ENCODE measurements at places on chromosomes 11 and 22. TPM values are rescaled to one million over a fixed set of nuclear protein-coding genes. Genes with fewer than 3 reads are reported as not detected.

GRCh38 chr11:94741022-94741679, 27.0 kb upstream of the AMOTL1 start:
- no peak for DNase-seq

Gene SLC25A18
- total RNA-seq, result 0.41 TPM

- no peak for DNase-seq
Measured at GRCh38 chr22:28714043-28714628, 27.5 kb downstream of the CHEK2 start.

- peak; percentile 44 for DNase-seq
Measured at GRCh38 chr22:50274311-50274710, 4.1 kb upstream of the MAPK11 start.

- DNase-seq, result no peak
Measured at GRCh38 chr11:66906061-66906733, 49.3 kb downstream of the LRFN4 start.

Gene MS4A6A
- not detected for total RNA-seq

DNA sequence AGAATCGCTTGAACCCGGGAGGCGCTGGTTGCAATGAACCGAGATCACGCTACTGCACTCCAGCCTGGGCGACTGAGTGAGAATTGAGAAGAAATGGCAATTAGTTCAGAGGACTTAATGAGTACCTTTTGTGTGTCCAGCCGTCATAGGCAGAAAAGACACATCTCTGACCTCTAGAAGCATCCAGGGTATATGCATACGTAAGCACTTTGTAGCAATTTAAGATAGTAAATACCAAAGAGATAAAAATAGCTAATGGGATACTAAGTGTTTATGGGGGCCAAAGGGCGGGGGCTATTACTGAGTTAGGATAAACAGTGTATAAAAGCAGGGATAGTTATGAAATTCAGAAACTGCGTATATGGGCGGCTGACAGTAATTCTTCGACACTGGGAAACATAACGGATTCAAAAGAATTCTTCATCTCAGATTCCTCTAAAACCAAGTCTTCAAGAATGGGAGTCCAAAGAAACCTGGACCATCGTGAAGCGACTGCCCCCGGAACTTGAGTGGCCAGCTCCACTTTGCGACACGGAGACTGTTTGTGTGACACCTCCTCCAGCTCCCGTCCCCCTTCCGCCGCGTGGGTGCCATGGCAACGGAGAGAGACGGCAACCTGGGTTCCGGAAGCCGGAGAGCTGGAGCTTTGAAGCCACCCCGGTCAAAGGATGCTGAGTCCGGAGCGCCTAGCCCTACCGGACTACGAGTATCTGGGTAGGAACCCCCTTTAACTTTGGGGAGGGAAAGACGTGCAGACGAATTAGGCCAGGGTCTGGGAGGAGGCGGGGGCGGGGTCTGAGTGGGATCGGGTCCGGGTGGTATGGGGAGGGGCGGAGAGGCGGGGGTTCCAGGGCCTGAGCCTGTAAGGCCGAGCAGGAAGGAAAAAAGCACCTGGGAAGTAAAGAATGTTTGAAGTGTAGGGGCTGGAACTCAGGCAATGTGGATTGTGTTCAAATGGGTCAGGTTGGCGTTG, at the start of gene CSTPP1:
Gene CSTPP1, plus strand, starts transcription at position 624 of the 973 bp plus-strand sequence. Its CDS starts 45 bp downstream, at position 669.
- peak; percentile 83 for DNase-seq

Gene MPZL3
- total RNA-seq, result 9.8 TPM

DNA sequence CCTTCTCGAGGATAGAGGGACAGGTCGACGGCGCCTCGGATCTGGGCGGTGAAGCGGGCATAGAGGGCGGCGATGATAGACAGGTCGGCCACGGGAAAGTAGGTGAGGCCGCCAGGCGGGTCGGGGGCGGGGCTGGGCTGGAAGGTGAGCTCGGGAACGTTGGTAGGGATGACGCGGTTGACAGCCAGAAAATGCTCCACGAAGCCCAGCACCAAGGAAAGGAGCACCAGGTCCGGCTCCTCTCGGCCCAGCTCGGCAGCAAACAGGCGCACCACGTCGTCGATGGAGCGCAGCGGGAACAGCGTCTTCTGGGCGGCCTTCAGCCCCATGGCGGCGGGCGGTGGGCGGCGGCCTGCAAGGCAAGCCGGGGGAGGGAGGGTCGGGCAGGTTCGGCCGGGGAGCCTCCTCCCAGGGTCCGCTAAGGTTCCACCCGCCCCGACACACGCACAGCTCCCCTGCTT, 540 bp downstream of the MEN1 start:
- DNase-seq, result no peak

Gene PARVG
- 0.04 TPM for total RNA-seq

DNA sequence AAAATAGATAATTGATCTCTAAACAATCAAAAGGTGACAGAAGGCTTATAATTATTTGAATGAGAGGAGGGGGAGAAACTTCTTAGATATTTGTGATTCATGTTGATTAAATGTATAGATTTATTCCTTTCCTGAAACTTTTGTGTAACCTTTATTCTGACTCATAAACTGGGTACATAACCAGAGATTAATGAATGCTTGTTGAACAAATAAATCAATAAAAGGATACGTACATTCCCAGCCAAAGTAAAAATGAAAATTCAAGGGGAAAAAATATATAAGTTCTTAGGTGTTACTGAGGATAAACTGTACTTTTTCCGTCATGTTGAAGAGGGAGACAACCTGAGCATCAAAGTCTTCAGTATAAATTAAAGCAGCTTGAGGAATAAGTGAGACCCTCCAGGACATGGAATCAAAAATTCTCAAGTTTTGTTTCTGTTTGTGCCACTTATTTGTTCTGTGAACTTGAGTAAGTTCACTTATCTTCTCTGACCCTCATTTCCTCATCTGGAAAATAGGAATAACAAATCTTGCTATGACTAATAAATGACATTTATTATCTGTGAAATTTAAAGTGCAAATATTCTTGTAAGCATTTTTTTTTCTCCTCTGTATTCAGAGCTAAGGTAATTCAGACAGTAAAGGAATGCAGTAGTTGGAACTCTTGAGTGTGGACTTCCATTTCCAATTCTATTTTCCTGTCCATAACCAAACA, 195.4 kb downstream of the METTL15 start:
- DNase-seq, result no peak

Gene TMA7B
- not detected for total RNA-seq

DNA sequence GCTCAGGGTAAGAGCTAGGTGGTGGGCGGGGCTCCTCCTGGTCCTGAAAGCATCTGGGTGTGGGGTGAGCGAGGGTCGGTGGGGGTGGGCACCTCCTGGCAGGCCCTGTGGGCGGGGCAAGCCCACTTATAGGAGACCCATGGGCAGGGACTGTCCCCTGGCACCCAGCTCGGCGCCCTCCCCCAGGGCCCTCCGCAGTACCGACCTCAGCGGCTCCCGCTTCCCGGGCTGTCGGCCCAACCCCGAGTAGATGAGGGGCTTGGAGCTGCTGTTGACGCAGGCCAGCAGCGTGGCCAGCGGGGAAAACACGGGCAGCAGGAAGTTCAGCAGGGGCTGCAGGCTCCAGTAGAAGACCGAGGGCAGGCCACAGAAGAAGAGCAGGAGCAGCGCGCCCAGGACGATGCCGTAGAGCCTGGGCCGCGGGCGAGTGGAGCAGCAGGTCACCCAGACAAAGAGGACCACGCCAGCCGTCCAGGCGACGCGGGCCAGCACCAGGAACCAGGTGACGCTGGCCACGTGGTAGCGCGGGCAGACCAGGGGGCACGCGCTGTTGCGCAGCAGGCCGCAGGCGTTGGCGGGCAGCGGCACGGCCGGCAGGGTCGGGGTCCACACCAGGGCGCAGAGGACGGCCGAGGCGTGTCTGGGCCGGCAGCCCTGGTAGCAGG, 663 bp downstream of the MRGPRG start:
- DNase-seq, result no peak

DNA sequence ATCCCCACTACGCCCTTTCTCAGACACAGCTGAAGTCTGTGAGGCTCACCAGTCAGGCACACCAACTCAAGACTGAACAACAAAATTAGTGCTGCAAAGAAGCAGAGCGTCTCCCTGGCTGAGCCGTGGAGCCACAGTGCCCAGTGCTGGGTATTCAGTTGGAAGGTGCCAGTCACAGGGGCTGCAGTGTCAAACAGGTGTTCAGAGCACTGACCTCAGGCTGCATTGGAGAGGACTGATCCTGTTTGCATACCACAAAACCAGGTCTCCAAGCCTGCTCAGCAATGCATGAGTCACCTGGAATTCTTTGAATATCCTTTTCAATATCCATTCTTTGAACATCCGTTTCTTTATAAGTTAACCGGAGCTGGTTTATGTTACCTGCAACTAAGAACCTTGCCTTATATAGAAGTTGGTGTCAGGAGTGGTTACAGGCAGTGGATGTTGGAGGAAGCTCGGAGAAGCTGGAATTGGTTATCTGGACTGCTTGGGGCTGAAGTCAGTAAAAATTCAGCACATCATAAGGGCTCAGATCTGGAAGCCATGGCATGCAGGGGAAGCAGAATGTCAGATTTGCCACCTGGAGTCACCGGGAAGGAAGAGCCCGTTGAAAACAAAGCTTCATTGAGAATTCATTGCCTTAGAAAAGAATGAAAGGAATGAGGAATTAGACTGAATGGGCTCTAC, 30.3 kb downstream of the PDGFB start:
- peak; percentile 27 for DNase-seq

DNA sequence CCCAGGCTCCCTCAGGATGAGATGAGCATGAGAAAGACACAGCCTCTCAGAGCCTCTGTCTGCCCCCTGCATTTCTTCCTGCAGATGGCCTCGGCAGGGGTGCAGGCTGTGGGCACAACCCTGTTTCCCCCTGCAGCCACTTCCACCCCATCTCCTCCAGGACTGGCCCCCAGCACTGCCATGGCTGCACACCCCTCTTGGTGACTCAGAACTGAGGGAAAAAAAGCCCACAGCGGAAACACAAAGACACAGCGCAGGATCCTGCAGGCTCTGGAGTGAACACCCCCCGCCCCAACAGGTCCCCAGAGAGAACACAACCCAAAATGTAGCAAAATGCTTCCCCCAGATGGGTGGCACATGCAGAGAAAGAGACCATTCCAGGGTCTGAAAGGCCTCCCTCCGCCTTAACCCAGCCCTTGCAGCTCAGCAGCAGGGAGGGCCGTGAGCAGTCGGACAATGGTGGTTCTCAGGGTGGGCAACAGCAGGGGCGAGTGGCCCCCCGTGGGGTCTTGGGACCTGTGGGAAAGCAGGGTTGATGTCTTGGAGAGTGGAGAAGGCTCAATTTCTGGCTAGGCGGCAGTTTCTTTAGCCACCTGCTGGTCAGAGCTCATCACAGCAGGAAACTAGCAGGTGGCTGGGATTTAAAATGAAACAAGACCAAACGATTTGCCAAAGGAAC, 8.0 kb downstream of the TUBGCP6 start:
- DNase-seq, result no peak

DNA sequence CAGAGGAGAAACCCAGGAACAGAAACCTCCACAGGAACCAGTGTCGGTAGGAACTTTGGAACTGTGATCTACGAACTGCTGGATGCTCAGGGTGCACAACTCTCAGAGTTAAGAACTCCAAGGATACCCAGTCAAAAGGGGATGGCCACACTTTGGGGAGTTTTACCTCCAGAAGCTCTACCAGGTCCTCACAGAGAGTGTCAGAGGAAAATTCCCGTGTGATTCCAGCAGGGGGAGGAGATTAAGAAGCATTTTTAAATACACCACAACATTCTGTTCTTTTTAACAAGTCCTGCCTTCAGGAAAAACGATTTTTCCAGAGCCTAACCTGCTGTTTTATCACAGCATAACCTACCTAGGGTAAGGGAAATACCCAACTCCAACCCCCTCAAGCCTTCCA, 104.0 kb downstream of the SOX6 start:
- DNase-seq, result peak; percentile 5

DNA sequence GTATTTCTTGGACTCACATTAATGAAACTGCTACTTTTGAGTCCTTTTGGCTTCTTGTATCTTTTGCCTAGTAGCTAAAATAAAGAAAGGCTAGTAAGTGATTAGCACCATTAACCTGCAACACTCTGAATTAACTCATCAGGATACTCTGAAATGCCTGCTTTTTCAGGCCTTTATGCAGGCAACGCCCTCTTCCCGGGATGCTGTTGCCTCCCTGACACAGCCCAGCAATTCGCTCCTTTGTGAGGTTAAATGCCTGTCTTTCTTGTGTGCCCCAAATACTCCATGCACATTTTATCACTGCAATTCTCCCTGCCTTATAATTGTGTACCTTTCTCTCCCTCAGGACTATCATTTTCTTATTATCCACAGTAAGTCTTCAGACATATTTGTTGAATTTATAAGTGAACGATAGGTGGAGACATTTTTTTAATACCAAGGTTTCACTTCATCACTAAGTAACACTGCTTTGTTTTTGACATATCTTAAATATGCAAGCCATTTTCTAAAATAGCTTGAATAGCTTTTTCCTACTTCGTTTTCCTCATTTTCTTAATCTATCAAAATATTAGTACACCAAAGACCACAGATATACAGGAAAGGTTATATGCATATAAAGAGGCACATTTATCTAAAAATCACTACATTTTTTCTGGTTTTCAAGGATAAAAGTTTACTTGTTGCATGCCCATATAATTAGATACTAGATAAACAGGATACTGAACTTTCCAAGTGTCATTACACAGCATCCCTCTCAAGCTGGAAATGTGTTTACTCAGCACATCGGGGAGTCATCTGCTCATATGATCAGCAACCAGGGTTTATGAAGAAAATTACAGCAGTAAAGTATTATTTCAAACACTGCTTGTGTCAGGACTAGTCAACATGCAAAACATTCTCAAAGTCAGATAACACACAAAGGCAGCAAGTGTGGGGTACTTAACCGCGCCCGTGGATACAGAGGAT, 48.5 kb upstream of the DDI1 start:
- peak; percentile 21 for DNase-seq

DNA sequence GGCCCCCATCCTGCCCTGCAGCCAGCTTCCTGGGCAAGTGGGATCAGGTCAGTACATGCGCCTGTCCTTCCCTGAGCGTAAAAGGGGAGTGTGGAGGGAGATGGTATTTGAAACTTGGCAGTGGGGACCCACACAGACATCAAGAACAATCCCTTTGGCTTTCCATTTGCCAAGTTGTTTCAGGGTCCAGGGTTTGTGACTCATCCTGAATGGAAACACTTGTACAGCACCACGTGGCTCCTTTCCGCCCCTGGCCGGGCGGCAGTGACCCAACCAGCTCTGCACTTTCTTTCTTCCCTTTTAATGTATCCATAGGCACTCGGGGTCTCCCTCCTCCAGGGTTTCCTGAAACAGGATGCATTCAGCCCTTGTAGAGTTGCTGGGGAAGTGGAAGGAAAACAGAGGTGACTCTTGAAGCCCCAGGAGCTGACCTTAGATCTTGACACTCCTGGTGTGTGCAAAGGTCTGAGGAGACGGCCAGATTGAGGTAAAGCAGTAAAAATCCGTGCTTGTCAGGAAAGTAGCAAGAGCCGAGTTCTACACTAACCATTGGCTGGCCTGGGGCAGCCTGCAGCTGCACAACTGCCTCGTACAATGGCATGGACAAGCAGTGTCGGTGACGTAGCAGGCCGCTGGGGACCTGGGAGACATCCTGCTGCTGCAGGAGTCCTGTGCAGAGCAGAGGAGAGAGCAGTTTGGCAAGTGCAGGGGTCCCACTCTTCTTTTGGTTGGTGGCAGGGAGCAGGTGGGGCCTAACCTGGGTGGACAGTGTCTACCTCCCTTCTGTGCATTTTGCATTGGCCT, 189.8 kb downstream of the SNX19 start:
- no peak for DNase-seq

DNA sequence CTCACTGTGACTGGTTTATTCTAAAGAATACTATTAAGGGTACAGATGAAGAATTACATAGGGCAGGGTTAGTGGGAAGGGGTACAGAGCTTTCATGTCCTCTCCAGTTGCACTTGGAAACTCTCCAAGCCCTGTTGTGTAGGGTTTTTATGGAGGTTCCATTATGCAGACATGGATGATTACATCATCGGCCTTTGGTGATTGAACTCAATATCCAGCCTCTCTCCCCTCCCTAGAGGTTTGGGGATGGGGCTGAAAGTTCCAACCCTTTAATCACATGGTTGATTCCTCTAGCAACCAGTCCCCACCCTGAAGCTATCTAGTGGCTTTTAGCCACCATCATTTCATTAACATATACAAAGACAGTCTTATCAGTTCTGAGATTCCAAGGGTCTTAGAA, 472.6 kb downstream of the BUD13 start:
- no peak for DNase-seq

Measured in H4 (cell line).